ENCODE measurements at places on chromosomes 1 and 21.

- DNase-seq, result no peak
Measured at GRCh38 chr1:100443811-100444571, 91.7 kb downstream of the CDC14A start.

GRCh38 chr1:65422241-65423203 lies 2.1 kb downstream of the LEPR start:
- DNase-seq, result no peak

- no peak for DNase-seq
Measured at GRCh38 chr1:82329226-82329625, 528.5 kb downstream of the ADGRL2 start.

DNA sequence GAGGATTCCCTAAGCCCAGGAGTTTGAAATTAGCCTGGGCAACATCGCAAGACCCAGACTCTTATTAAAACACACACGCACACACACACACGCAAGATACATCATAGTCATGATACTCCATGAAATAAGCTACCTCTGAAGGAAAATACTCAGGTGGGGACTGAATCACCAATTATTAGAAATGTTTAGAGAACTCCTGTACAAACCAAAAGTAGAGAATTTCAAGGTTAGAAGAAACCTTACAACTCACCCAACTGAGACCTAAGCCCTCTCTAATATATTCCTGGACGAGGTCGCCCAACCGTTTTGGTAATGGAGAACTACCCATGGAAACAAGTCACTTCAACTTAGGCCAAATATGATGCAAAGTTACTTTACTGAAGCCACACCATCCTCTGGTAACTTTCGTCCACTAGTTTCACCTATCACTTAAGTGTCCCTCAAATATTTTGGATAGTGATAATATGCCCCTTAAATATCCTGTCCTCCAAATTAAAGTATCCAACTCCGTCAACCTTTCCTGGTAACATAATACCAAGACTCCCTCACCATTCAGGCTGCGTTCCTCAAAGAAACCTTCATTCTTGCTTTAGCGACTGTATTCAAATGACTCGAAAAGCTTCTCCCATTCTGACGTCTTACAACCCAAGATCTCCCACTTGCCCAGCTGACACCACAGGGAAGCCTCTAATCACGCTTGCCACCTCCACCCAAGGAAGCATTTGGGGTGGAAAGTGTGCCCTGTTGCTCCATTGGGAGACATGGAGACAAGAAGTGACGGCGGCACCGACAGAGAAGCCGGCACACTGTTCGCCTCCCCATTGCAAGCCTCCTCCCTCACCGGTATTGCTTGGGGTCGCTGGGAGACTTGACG lies 856 bp downstream of the NRDC start:
- no peak for DNase-seq

DNA sequence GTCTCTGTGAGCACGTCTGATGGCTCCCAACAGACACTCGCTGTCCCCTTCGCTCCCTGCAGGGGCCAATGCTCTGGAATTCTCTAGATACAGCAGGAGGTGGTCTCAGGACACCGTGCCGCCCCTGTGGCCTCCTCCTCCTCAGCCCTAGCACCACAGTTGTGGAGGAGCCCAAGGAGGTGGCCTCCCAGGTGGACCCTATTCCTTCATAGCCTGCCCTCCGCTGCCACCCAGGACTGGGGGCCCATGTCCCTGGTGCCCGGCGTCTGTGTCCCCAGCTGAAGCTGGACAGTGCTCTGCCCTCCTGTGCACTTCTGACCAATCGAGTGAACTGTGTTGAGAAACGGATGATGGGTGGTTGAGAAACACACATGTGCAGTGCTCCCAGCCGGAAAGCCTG lies 149.8 kb upstream of the ARHGEF16 start:
- no peak for DNase-seq

- DNase-seq, result no peak
Measured at GRCh38 chr1:214552174-214552608, 789 bp upstream of the PTPN14 start.

Data from germinal center (tissue), 1 donor.